Temporal lobe (tissue), 4 donors: ENCODE measurements at places on chromosomes 7 and 10. TPM values are rescaled to one million over a fixed set of nuclear protein-coding genes. Genes with fewer than 3 reads are reported as not detected.

Gene BBS9
- 60.5 TPM for total RNA-seq

Gene TMEM178B
- total RNA-seq, result 64.7 TPM

Gene DGKI
- 92.0 TPM for total RNA-seq

Gene COL1A2
- 107 TPM for total RNA-seq

Gene ZC3HAV1
- 3.7 TPM for total RNA-seq

Gene CCDC136
- 40.6 TPM for total RNA-seq

Gene INSYN2A
- total RNA-seq, result 7.4 TPM

Gene GIMAP4
- total RNA-seq, result 4.7 TPM

Gene IFIT3
- total RNA-seq, result 4.4 TPM

Gene DYDC2
- total RNA-seq, result 2.0 TPM

Gene TSPAN15
- 3.7 TPM for total RNA-seq

Gene TPK1
- 7.6 TPM for total RNA-seq

Gene TWIST1
- total RNA-seq, result 0.74 TPM

Gene FFAR4
- not detected for total RNA-seq

Gene RARRES2
- 12.0 TPM for total RNA-seq

Gene WDFY4
- total RNA-seq, result 0.49 TPM

Gene PON3
- total RNA-seq, result under 0.01 TPM

Gene ACTR3C
- 4.2 TPM for total RNA-seq

Gene PRPS1L1
- total RNA-seq, result not detected

Gene CHST15
- 38.8 TPM for total RNA-seq

Gene MOGAT3
- not detected for total RNA-seq

Gene TRIM73
- total RNA-seq, result 3.0 TPM

Gene TNS3
- total RNA-seq, result 7.4 TPM

Gene SPDYE5
- not detected for total RNA-seq
